ENCODE measurements at places on chromosomes 16 and 17.

GRCh38 chr16:342455-343213, 9.9 kb downstream of the AXIN1 start:
- no peak for DNase-seq

DNA sequence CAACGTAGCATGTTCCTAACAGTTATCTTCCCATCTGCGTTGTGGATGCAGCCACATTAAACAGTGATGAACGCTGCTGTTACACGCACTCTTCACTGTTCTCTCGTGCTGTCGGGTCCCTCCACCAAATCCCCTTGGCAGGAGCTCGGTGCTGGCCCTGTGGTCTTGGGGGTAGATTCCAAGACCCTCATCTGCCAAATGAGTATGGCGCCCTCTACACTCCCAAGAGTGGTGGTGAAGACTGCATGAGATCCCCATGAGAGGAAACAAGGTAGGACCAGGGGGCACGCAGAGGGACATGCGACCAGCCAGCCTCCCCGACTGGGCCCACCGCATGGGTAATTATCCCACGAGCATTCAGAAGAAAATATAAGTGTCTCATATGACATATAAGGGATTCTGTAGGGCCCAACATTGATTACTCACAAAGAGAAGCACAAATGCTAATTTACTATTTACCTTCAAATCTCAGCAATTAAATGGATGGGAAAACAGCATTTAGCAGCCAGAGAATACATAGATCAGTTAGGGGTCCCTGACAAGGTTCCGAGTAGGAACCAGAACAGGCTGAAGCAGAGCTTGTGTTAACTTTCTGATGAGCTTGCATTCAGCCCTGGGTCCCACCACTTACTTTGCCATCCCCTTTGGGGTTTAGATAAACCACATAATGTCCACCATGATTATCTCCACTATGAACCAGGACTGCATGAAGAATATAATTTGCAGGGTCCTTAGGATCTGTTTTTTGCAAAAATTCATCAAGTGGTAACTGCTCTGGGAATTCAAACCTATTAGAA, 23.8 kb downstream of the LITAFD start:
- peak; percentile 49 for DNase-seq

DNA sequence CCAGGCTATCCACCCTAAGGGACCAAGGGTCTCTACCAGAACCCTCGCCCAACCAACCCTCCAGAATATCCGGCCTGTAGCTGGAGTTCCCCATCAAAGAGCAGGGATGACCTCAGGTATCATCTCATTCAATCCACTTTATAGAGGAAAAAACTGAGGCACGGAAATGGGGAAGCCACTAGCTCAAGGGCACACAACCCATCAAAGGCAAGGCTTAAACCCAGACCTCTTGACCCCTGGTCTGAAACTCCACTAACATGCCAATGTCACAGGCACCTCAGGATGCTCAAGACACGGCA, 1.6 kb downstream of the TBC1D10B start:
- no peak for DNase-seq

DNA sequence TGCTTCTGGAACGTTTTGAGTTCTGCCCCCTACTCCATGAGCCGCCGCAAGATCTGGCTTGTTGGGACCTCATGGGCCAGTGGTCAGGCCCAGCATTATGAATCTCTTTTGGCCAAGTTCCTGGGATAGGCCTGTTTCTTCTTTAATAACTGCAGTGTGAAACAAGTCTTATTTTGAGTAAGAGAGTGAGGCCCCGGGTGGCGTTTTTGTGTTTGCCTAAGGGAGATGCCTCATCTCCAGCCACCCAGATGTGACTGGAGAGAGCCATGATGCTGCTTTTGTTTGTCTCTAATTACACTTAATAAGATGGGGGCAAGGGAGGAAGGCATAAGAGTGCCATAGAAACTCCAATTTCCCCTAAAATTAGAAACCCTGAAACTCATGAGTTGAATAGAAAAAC, 39.8 kb downstream of the KSR1 start:
- DNase-seq = no peak

- DNase-seq = peak; percentile 12
Measured at GRCh38 chr16:11104168-11105037, 151.6 kb downstream of the SOCS1 start.

DNA sequence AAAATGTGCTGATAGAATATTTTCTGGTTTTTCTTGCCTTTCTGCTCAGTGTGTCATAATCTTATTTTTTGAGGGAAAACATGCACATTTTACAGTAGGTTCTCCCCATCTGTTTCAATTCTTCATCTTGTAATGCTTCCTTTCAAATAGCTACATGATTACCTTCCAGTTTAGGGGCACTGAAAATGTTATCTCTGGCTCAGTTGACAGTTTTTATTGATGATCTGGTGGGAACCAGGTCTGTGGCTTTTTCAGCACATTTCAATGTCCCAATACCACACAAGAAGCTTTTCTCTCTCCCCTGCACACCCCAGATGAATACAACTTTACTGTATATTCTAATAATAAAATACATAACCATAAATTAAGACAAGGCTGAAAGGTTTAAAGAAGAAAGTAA, 36.5 kb downstream of the FTO start:
- no peak for DNase-seq
